ENCODE measurements at places on chromosomes 5 and 9.

DNA sequence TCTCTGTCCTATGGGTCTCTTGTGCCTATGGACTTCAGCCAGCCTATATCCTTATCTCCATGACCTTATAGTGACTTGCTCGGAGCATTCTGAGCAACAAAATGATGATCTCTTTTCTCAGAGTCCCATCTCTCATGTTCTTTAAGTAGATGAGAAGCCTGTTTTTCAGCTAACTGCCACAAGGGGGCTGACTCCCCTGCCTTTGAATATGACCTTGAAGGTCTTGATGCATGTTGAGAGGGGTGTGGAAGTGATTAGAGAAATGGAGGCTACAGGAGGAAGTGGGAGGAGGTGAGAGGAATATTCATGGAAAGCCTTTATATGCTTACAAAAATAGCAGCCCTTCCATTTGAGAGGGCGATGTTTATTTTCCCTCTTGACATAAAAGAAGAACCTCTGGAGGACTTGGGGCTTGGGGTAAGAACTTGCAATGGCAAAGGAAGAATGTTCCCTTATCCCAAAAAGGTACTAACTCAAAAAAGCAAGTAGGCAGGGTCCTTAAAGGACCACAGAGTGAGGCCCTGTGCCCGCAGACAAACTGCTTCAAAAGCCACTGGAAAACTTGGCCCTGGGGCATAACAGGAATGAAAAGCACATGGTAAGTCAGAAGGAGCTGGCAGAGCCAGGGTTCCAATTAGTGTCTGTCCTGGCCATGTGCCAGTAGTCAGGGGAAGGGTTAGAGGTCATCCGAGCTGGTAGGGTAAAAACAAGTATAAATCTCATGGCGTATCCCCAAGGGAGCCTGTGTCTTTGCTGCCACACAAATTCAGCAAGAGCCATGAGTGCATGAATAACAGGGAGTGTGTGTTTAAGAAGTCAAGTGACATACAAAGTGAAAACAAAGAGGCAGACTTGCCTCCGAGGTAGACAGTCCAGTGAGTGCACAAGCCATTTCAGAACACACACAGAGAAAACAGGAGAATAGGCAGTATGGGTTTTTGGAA lies 39.1 kb downstream of the FGD3 start:
- peak; percentile 58 for DNase-seq

- no peak for DNase-seq
Measured at GRCh38 chr5:127891942-127892341, 188.8 kb downstream of the CCDC192 start.

DNA sequence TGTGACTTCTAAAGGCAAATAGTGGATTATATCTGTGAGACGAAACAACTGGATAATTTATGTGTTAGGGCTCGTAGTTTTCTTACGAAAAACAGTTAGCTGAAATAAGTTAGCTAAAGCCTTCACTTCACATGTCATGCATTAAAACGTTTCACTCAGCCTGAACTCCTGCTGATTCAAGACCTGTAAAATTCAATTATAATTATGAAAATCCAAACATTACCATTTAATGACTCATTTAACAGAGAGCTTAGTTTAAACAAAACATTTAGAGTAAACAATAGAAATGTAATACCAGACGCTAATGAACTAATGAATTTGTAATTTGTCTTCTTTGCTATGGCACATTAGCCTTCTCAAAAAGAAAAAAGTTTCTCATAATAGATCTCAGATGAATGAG lies 1.7 kb downstream of the TAL2 start:
- no peak for DNase-seq

DNA sequence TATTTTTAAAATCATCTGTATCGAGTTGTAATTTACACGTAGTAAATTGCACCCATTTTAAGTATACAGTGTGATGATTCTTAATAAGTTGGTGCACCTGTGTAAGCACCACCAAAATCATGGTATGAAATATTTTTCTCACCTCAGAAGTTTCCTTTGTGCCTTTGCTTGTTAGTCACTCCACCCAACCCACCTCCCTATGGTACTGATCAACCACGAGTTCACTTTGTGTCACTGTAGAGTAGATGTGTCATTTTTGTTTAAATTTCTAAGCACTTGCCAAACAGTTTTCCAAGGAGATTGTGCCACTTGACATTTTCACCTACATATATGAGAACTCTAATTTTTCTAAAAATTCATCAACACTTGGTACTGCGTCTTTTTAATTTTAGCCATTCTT lies 806.5 kb downstream of the TLR4 start:
- DNase-seq = no peak

- DNase-seq = no peak
Measured at GRCh38 chr5:24110004-24110615, 534.7 kb downstream of the CDH10 start.

- no peak for DNase-seq
Measured at GRCh38 chr9:136527721-136528710, 17.8 kb downstream of the NOTCH1 start.

- DNase-seq = no peak
Measured at GRCh38 chr9:107059220-107059619, 196.3 kb downstream of the ZNF462 start.

DNA sequence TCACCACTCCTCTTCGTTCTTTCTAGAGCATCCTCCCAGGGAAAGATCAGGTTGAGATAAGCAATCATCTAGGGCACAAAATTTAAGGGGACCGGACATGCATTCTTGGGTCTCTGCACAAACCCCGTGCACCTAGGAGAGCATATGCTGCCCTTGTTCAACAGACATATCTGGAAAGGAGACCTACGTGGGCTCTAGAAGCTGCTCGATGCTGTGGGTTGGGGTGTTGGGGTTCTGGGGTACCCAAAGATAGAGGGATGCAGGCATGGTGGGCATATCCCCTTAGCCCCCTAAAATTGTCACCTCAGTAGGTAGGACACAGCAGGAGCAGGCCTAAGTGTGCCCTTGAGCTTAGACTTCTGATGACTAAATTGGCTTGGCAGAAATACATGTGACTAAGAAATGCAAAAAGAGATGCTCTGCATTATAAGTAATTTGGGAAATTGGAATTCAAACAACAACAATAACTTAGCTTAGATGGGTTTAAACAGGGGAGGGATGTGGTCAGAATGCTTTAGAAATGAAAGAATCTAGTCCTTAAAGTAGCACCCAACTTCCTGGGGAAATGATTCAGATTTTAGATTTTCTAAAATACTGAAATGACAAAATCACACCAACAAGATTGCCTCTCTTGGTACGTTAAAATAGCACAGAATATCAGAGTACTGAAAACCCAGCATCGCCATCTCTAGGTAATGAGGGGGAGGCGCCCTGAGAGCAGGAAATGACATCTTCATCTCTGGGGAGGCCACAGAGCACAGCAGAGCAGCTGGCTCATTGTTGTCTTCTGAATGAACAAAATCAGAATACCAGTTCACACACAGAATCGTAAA lies 172.3 kb downstream of the GNA14 start:
- DNase-seq = no peak

GRCh38 chr9:81694541-81694940 lies 5.2 kb upstream of the TLE1 start:
- DNase-seq = no peak

GRCh38 chr5:115788440-115788839 lies 28.0 kb downstream of the CDO1 start:
- DNase-seq = no peak

DNA sequence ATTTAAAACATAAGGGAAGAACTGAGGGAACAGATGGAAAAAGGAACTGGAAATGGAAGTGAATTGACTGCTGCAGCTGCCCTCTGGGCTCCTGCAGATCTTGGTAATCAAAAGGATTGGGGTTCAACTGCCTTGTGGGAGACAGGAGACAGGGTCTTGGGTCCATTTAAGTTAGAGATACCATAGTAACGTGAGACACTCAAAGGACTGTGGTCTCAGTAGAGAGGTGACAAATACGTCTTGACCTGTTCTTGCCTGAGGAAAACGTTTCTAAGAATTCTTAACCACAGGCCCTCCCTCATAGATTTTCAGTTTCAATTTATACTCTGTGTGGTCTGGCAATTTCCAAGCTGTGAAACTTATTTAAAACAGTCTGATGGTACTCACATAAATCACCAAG lies 100.8 kb upstream of the DHFR start:
- no peak for DNase-seq

GRCh38 chr9:121998513-121999049 lies 94.5 kb downstream of the TTLL11 start:
- no peak for DNase-seq

GRCh38 chr5:18028036-18028435 lies 393.8 kb downstream of the TAF11L14 start:
- DNase-seq = no peak

GRCh38 chr9:104091708-104092107 lies 2.4 kb upstream of the SMC2 start:
- DNase-seq = no peak

DNA sequence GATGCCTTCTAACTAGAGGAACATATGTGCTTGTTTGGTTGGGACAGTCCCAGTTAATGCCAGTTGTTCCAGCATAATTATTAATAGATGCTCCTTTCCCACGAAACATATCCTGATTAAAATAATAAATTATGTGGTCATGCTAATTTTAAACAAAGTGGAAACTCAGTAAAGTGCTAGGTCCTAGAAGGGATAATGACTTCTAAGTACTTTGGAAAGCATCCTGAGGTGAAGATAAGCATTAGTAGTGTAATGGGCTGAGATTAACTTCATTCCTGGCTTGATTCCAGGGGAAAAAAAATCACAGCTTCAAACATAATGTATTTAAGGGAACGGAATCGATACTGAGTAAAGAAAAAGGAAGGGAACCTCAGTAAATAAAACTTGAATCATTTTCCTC lies 213.7 kb upstream of the SNX2 start:
- no peak for DNase-seq

GRCh38 chr5:143263272-143263810 lies 140.1 kb downstream of the NR3C1 start:
- DNase-seq = no peak

DNA sequence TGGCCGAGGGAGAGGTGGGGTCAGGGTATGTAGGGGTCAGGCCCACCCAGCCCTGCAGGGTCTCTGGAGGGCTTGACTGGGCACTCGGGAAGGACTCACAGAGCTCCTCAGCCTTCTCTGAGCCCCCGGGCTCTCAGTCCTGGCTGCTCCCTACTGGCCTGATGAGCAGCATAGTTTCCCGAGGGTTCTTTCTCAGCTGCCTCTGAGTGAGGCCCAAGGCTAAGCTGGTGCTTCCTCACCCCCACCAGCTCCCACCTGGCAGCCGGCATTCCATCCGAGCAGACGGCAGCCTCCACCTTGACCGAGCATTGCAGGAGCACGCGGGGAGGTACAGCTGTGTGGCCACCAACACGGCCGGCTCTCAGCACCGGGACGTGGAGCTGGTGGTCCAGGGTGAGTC lies 56.0 kb downstream of the HMCN2 start:
- DNase-seq = no peak

GRCh38 chr5:20536813-20537212 lies 548.8 kb upstream of the CDH18 start:
- no peak for DNase-seq
